ENCODE measurements at places on chromosomes 5 and 9.

DNA sequence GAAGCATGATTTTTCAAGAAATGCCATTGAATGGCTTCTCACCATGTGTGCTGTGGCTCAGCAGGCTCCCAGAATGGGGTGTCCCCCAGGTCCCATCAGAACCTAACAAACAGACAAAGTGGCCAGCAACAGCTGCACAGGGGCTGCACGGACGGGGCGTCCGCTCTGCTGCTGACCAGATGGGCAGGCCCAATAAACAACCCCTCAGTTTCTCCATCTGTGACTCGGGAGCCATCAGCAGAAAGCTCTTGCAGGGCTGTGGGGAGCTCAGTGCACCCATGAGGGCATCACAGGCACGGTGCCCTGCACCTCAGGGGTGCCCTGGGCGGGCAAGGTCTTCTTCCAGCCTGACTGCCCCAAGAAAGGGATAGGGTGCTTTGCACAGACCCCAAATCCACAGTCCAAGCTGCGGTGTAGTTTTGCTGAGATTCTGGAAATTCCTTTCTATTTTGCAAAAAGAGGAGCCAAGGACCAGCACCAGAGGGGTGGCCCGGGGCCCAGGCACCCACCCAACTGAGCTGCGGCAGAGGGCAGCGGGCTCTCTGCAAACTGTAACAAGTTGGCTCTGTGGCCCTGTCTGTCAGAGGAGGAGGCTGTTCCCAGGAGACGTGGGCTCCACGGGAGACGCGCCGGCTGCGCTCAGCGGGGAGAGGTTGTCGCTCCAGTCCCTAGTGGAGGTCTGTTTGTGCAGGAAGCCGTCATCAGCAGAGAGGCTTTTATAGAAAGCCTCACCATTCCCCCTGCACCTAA, 138.7 kb upstream of the PPP1R26 start:
- H3K27me3 ChIP-seq: peaks cover 5% of the 10 kb centered on the region
- H3K36me3 ChIP-seq: no peaks in the 10 kb centered on the region
- no peak for DNase-seq
- H3K27ac ChIP-seq: no peak overlapping the region
- no peak overlapping the region for H3K4me3 ChIP-seq

DNA sequence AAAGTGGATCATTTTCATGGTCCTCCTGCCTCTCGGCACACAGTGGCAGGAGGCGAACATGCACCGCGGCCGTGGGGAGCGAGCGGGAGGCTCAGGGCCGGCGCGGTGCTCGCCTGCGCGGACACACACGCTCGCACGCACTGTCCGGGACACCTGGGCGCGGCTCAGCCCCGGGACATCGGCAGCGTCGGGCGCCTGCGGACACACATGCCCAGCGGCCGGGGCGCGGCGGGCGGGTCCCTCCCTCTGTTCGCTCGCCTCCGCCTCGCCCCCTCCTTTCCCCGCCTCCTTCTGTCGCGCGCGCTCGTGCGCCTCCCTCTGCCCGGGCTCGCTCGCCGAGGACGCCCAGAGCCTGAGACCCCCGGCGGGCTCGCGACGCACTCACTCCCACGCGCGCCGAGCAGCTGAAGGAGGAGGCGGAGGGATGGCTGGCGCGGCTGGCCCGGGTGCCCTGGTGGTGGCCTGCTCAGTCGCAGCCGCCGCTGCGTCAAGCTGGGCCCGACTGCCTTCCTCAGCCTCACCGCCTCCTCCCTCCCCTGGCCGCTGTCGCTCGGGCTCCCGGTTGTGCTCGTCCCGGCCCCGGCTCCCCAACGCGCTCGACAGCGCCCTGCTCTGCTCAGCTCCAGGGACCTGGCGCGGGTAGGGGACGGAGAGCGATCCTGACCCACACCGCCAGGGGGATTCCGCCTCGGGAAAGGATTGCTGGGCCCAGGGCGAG, at the start of gene FRMD3:
Gene FRMD3 (minus strand): TSS at position 230 of the 718 bp plus-strand sequence. CDS start 170 bp downstream, at position 60.
- peak within 1 kb of the TSS; percentile 55 for H3K27ac ChIP-seq
- DNase-seq: peak; percentile 91
- H3K4me1 ChIP-seq: no peaks in the 10 kb centered on the region
- no peaks in the 10 kb centered on the region for H3K36me3 ChIP-seq

- no peaks in the 10 kb centered on the region for H3K4me1 ChIP-seq
- no peak for DNase-seq
- H3K27me3 ChIP-seq: no peaks in the 10 kb centered on the region
- H3K36me3 ChIP-seq: no peaks in the 10 kb centered on the region
Measured at GRCh38 chr5:143585970-143586369, 182.5 kb upstream of the NR3C1 start.

DNA sequence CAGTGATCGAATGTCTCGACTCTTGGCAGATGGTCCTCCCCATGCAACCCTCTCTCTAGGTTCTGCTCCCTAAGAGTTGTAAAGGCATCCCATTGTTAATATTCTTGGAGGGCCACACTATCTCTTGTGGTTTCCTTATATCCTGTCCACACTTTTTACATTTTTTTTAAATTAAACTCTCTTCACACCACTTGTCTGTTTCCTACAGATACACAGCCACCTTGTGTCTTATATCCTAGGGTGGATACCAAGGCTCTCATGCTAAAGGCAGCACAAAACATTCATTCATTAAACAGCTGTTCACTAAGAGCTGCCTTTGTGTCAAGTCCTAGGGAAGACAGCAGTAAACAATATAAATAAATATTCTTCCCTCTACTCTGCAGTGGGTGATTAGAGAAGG, 60.5 kb upstream of the SHISAL2B start:
- H3K36me3 ChIP-seq: no peaks in the 10 kb centered on the region
- no peak for DNase-seq
- no peak overlapping the region for H3K27ac ChIP-seq
- H3K4me1 ChIP-seq: no peaks in the 10 kb centered on the region
- H3K4me3 ChIP-seq: no peak overlapping the region

GRCh38 chr5:37847978-37848425, 8.2 kb upstream of the GDNF start:
- no peak overlapping the region for H3K4me3 ChIP-seq
- H3K27ac ChIP-seq: no peak overlapping the region
- DNase-seq: no peak
- H3K27me3 ChIP-seq: peaks cover 6% of the 10 kb centered on the region
- H3K36me3 ChIP-seq: no peaks in the 10 kb centered on the region

GRCh38 chr5:126544087-126544740, 50.8 kb downstream of the ALDH7A1 start:
- H3K4me1 ChIP-seq: peaks cover 2% of the 10 kb centered on the region
- H3K4me3 ChIP-seq: no peak overlapping the region
- DNase-seq: peak; percentile 24
- H3K27ac ChIP-seq: no peak overlapping the region

DNA sequence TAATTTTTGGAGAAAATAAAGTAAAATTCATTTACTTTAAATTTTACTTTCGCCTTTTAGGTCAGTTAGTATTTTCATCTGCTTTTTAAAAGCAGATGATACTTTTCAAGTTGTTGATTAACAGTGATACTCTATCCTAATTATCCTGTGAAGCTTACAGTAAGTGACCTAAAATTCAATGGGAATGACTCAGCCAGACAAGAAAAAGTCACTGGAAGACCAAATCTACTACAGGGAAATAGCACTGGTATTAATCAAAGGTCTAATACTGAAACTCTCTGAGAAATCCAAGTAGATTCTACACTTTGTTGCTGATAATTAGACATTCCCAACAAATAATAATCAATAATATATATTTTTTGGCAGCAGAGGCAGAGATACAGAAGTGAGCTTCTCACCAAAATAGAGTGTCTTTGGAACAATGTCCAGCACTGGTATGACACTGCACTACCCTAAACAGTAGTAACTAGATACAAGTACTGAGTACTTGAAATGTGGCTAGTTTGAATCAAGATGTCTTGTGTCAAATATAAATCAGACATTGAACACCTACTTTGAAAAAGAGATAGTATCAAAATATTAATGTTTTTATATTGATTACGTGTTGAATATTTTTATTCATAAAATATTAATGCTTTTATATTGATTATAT, 22.8 kb upstream of the ELL2 start:
- DNase-seq: no peak
- no peak overlapping the region for H3K27ac ChIP-seq
- no peaks in the 10 kb centered on the region for H3K36me3 ChIP-seq

- H3K36me3 ChIP-seq: peaks cover 34% of the 10 kb centered on the region
- H3K27ac ChIP-seq: no peak overlapping the region
Measured at GRCh38 chr9:129866394-129867135, 31.3 kb downstream of the USP20 start.

DNA sequence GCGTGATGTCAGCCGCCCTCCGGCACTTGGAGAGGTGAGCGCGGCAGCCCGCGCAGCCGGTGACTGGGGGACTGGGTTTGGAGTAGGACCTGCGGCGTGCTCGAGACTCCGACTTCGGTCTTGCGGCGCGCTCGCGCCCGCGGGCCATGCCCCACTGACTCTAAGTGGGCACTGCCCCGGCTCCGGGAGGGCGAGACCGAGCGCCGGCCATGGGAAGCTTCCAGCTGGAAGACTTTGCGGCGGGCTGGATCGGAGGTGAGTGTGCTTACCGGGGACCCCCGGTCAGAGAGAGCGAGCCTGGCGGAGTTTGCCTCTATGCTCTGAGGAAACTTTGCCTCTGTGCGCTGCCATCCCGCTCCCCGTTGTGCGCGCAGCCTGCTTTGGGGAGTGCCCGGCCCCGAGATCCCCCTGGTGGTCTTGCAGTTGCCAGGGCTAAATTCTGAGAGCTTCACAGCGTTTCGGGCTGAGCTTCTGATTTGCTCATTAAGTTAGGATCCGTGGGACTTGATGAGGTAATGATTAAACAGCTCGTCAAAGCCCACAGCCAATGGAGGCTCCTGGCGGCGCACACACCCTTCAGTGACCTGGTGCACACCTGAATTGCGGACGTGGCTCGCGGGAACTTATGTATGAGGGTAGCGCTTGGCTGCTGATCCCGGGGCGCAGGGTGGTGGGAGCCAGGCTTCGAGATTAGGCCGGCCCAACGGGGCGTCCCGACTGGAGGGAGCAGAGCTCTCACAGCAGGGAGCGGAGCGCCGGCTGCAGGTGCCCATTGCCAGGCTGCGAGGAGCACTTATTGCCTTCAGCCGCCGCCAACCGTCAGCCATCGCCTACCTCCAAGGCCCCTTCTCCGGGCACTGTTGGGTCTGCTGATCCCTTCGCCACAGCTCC, at the start of gene SLC25A48:
Gene SLC25A48 (plus strand): TSS at position 25 of the 891 bp plus-strand sequence. CDS start 185 bp downstream, at position 210.
- no peaks in the 10 kb centered on the region for H3K4me1 ChIP-seq
- no peak for DNase-seq
- H3K4me3 ChIP-seq: no peak within 1 kb of the TSS

- no peak for DNase-seq
- no peak overlapping the region for H3K27ac ChIP-seq
- H3K36me3 ChIP-seq: no peaks in the 10 kb centered on the region
- H3K4me3 ChIP-seq: no peak overlapping the region
Measured at GRCh38 chr9:94872083-94872833, 145.8 kb downstream of the AOPEP start.

DNA sequence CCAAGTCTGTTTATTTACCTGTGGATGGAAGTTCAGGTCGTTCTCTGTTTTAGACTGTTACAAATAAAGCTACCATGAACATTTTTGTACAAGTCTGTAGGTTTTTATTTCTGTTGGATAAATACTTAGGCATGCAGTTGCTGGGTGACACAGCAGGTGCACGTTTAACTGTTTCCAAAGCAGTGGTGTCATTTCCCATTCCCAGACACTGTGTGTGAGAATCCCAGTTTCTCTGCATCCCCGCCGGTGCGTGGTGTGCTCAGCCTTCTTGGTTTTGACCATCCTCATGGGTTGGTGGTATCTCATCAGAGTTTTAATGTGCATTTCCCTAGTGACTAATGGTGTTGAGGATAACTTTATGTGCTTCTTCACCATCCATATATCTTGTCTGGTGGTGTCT, 27.2 kb downstream of the AHRR start:
- H3K27ac ChIP-seq: no peak overlapping the region
- peaks cover 3% of the 10 kb centered on the region for H3K4me1 ChIP-seq
- no peak for DNase-seq
- H3K4me3 ChIP-seq: no peak overlapping the region
- H3K27me3 ChIP-seq: no peaks in the 10 kb centered on the region
- H3K36me3 ChIP-seq: no peaks in the 10 kb centered on the region

- H3K4me3 ChIP-seq: no peak overlapping the region
- DNase-seq: no peak
- H3K27me3 ChIP-seq: no peaks in the 10 kb centered on the region
- H3K36me3 ChIP-seq: no peaks in the 10 kb centered on the region
Measured at GRCh38 chr5:160254706-160255105, 25.4 kb downstream of the FABP6 start.

DNA sequence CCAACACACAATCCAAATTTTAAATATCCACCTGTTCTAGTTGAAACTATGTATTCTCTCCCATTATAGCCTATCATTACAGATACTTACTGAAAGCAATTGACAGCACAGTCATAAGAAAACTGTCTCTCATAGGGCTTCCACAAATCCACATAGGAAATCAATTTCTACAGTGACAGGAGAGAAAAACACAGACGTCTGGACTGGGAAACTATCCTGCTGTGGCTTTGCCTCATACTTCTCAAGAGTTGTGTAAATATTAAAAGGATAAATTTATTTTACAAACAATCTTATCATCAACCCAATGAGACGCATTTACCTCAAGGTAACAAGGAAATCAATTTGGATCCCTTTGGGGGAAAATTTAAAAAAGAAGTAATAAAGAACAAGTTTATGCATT, 517.5 kb downstream of the EFNA5 start:
- no peak overlapping the region for H3K4me3 ChIP-seq
- no peaks in the 10 kb centered on the region for H3K36me3 ChIP-seq
- no peaks in the 10 kb centered on the region for H3K4me1 ChIP-seq
- no peak for DNase-seq
- H3K27ac ChIP-seq: no peak overlapping the region
- H3K27me3 ChIP-seq: no peaks in the 10 kb centered on the region

Data from adrenal gland (tissue), 19 donors.